Thoracic aorta (tissue), 2 donors: ENCODE measurements at places on chromosomes 4 and X.

DNA sequence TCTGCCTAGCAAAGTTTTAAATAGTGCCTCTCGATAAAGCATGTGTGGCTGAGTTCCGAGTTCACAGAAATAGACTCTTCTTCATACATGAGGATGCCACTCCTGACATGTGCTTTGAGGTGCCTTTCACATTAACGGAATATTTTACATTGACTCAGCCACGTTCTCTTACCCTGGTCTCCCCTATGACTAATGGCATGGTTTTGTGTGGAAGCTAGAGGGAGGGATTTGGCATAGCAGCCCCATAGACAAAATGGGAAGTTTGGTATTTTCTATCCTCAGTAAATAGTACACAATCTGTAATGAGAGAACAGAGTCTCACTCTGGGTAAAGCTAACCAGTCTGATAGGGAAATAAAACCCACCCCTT is 68.9 kb downstream of the PCDH19 start:
- no peak for DNase-seq

GRCh38 chr4:9943761-9944160 is 77.5 kb downstream of the SLC2A9 start:
- DNase-seq = no peak

DNA sequence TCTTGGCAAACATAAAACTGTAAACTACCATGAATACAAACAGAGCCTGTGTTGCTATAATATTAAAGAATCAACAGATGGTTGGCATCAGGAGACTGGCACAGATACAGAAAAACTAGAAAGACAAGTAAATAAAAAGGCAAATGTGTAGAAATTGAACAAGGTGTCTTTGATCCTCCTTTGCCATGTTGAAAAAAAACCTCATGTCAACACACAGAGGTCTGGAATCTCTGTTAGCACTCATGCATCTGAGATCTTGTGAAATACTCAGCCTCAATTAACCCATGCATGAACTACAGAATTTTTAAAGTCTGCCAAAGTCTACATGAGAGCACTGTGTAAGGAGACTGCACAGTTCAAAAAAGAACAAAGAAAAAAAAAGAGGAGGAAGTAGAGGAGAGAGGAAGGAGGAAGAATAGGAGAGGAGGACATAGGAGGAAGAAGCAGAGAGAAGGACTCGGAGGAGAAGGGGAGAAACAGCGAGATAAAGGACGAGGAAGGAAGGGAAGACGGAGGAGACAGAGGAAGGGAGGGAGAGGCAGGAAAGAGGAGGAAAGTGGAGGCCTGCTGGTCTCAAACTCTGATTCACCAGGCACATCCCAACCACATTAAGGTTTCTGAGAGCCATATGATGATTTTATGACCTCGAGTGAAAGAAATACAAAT is 52.8 kb downstream of the PRDM5 start:
- DNase-seq = no peak

DNA sequence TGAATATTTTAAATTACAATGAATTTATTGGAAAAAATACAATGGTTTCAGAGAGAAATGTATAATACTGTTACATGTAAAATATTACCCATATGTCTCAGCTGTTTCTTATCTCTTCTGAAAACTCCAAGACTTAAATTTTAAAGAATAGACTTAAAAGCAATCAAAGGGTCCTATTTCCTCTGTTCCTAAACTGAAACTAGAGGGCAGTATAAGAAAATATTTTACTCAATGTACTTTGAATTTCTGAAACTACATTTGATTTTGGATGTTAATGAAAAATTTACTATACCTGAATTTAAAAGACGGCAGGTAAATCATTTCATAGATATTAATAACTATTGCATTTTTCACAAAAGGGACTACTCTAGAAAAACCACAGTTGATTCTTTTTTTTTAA is 200.2 kb downstream of the LRBA start:
- DNase-seq = no peak

- DNase-seq = no peak
These were observed 376.1 kb upstream of the CTSO start for GRCh38 chr4:156329779-156330178.

GRCh38 chrX:2715066-2715600 is 24.0 kb downstream of the CD99 start:
- no peak for DNase-seq

GRCh38 chr4:13836946-13837912 is 209.7 kb upstream of the BOD1L1 start:
- DNase-seq = no peak

- DNase-seq = no peak
These were observed 105.9 kb downstream of the SH3RF1 start for GRCh38 chr4:169164669-169165415.

DNA sequence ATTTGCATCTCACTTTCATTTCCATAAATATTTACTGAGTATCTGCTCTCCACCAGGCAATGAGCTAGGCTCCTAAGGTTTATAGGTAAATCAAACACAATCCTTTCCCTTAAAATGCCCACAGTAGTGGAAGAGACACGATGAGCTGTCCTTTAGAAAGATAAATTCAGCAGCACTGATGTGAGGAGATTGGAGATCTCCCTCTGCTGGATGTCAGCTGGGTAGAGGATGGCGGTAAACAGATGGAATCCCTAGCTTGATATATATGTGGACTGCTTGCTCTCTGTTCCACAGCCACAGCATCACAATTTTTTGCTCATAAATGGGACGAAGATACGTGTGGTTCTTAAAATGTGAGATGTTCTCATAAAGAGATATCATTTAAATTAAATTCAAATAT is 216.4 kb upstream of the RASGEF1B start:
- no peak for DNase-seq

DNA sequence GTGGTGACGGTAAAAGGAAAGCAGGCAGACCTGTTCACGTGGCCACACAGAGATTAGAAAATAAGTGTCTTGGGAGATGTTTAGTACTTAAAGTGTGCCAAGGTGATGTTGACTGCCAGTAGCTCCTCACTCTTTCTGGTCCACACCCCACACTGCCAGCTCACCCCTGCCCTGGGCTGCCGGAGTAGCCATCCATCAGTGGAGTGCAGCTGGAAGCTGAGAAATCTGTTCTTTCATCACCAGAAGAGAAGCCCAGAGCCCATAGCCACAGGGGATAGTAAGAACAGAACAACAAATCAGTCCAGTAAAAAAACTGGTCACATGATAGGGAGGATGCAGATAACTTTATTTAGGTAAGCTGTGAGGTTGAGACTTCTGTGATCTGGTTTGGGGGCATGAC is 64.1 kb downstream of the WWC2 start:
- DNase-seq = no peak

DNA sequence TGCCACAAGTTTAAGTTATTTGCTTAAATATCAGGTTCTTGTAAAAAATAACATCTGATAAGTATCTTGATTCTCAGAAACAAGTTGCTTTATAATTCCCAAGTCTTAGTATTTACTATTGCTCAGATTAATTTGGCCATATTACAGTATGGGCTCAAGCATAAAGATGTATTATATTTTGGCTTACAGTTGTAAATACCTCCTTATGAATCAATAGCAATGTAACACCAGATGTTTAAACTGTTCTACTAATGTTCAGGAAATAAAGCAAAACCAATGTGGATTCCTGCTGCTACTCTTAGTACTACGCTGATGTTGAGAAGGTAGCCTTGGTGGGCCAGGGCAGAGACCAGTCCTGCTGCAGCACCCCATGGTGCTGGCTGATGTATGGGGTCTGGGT is 102.7 kb downstream of the MGST2 start:
- DNase-seq = no peak

GRCh38 chr4:6782846-6783110 is 251 bp downstream of the KIAA0232 start:
- DNase-seq = no peak

GRCh38 chr4:182924497-182924896 is 7.3 kb upstream of the DCTD start:
- no peak for DNase-seq

DNA sequence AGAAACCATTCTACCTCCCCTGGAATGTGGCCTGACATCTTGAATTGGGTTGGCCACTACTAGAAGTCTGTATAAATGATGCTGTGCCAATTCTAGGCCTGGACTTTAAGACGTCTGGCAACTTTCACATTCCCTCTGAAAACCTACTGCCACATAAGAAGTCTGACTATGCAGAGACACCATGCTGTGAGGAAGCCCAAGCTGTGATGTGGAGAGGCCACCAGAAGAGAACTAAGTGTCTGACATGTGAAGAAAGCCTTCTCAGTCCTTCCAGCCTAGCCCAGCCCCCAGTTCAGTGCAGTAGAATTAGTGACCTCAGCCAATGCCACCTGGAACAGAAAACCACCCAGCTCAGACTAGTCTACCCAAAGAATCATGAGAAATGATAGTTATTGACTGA is 24.2 kb upstream of the FAM9C start:
- no peak for DNase-seq

- no peak for DNase-seq
These were observed 764 bp downstream of the PDGFRA start for GRCh38 chr4:54229631-54230483.

DNA sequence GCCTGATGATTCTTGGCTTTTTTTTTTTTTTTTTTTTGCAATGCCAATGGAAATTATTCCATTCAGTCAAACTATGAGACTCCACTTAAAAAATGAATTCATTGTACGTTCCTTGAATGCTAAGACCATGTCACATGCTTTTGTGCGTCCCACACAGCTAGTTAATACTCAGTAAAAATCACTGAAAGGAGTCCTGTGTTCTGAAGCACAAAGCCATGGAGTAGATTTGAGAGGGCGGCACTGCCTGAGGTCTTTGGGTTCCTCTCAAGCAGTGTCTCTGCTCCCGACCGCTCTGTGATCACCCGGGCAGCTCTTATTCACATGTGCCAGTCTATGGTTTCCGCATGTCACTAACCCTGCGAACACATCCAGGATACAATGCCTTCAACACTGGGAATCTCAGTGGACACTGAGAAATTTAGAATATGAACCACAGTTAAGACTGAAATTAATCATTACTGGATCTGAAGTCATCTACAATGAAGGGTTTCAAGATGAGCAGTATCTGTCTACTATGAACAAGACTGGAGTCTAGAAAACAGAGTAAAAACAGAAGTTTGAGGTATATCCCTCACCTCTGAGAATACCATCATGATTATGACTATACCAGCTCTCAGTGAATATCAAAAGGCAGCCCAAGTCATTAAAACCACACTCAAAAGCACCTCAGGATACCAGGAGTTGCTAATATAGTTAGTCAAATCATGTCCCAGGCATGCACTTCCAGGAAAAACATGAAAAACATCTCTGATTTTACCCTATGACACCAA is 193.0 kb downstream of the MGST2 start:
- no peak for DNase-seq

- DNase-seq = no peak
These were observed 1189.6 kb downstream of the PCDH18 start for GRCh38 chr4:136342666-136343065.

- no peak for DNase-seq
These were observed 43.5 kb upstream of the ZBTB33 start for GRCh38 chrX:120207009-120207605.

DNA sequence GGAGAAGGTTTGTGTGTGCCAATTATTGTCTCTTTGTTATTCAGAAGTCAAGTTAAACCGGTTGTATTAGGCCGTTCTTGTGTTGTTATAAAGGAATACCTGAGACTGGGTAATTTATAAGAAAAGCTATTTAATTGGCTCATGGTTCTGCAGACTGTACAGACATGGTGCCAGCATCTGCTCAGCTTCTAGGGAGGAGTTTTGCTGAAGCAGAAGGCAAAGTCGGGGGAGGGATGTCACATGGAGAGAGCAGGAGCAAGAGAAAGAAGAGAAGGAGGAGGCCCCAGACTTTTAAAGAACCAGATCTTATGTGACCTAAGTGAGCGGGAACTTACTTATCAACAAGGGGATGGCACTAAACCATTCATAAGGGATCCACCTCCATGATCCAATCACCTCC is 349.3 kb upstream of the PCDH18 start:
- DNase-seq = no peak

DNA sequence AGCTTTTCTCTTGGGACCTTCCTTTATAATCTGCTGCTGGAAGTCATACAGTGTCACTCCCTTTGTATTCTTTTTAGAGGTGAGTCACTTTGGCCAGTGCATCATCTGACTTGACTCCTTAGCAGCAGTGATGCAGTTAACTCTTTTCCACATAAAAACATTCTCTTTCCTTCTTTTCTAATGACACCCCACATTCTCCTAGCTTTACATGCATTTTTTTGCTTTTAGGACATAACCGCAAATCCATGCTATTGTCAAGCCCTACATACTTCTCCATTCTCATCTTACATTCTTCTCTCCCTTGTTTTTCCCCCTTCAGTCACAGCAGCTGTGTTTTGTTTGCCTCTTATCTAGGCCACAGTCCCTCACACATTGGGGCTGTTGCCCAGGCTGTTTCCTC is 55.1 kb downstream of the ZNF330 start:
- DNase-seq = no peak

GRCh38 chr4:59971952-59972351 is 1228.2 kb upstream of the ADGRL3 start:
- no peak for DNase-seq

- no peak for DNase-seq
These were observed 17.6 kb downstream of the TRIM61 start for GRCh38 chr4:164959896-164960295.

DNA sequence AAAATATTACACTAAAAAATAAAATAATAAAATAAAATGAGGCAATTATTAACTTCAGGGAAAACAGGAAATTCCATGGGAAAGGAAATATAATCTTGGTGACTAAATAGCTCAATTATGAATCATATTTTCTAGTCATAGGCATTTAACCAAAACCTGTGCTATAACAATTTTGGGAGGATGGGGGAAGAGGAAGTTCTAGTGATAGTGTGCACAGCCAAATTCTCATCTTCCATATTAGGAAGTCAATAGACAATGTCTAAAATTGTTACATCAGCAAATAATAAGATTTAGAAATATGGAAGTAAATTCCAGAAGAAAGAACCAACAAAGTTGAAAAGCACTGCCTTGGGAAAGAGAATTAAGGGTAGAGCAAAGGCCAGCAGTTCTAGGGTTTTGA is 2.8 kb downstream of the AWAT2 start:
- no peak for DNase-seq

DNA sequence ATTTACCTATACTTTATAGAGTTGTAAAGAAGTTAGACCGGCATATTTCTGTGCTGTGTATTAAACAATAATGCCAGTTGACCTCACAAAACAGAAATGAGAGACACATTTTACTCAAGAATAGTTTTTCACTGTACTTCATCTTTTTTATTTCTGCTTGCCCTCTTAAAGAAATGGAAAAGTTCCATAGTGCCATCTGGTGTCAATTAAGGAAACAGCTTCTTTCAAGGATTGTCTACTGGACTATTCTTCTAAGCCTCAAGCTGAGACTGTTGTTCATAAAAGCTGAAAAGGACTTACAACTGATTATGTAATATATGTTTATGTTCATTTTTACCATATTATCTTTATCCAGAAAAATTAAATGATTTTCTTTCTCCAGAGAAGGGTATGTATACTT is 1523.7 kb downstream of the ARAP2 start:
- no peak for DNase-seq

GRCh38 chr4:122606364-122607043 is 14.4 kb downstream of the IL21 start:
- no peak for DNase-seq

GRCh38 chr4:183434666-183435190 is 9.7 kb upstream of the CDKN2AIP start:
- no peak for DNase-seq
